ENCODE measurements at places on chromosomes 16 and 17. TPM values are rescaled to one million over a fixed set of nuclear protein-coding genes. Genes with fewer than 3 reads are reported as not detected.

ACACA gene
- total RNA-seq, result 42.4 TPM

AANAT gene
- 0.48 TPM for total RNA-seq

LGALS9B gene
- total RNA-seq, result not detected

CTRB2 gene
- total RNA-seq, result not detected

UNC13D gene
- 6.2 TPM for total RNA-seq

CBFA2T3 gene
- 0.86 TPM for total RNA-seq

SGCA gene
- 2.7 TPM for total RNA-seq

PRSS33 gene
- not detected for total RNA-seq

TOP2A gene
- 208 TPM for total RNA-seq

EVPL gene
- total RNA-seq, result 15.7 TPM

KCNJ2 gene
- total RNA-seq, result 0.05 TPM

CLCN7 gene
- 78.5 TPM for total RNA-seq

USP6 gene
- not detected for total RNA-seq

ANKRD40CL gene
- not detected for total RNA-seq

SAT2 gene
- total RNA-seq, result 81.5 TPM

HOXB2 gene
- total RNA-seq, result 0.59 TPM

NAGS gene
- 1.4 TPM for total RNA-seq

KRT17 gene
- 0.83 TPM for total RNA-seq

KRTAP9-4 gene
- total RNA-seq, result not detected

CHD9NB gene
- 1.1 TPM for total RNA-seq

WFIKKN2 gene
- not detected for total RNA-seq

COL1A1 gene
- total RNA-seq, result 8.0 TPM

CACNG1 gene
- total RNA-seq, result not detected

AIPL1 gene
- total RNA-seq, result not detected
